Naive thymus-derived CD4-positive, alpha-beta T cell (primary cell): ENCODE measurements at places on chromosomes 1 and 21.

GRCh38 chr21:26534517-26534916 is 38.6 kb downstream of the CYYR1 start:
- DNase-seq = no peak

- peak; percentile 70 for DNase-seq
Observed at GRCh38 chr1:40665335-40666171, at the start of gene RIMS3. RIMS3 (minus strand) TSS chr1:40665682; CDS start chr1:40641925, 23,757 bp downstream.

- peak; percentile 76 for DNase-seq
Observed at GRCh38 chr1:9289090-9289534, 3.6 kb upstream of the SPSB1 start.

DNA sequence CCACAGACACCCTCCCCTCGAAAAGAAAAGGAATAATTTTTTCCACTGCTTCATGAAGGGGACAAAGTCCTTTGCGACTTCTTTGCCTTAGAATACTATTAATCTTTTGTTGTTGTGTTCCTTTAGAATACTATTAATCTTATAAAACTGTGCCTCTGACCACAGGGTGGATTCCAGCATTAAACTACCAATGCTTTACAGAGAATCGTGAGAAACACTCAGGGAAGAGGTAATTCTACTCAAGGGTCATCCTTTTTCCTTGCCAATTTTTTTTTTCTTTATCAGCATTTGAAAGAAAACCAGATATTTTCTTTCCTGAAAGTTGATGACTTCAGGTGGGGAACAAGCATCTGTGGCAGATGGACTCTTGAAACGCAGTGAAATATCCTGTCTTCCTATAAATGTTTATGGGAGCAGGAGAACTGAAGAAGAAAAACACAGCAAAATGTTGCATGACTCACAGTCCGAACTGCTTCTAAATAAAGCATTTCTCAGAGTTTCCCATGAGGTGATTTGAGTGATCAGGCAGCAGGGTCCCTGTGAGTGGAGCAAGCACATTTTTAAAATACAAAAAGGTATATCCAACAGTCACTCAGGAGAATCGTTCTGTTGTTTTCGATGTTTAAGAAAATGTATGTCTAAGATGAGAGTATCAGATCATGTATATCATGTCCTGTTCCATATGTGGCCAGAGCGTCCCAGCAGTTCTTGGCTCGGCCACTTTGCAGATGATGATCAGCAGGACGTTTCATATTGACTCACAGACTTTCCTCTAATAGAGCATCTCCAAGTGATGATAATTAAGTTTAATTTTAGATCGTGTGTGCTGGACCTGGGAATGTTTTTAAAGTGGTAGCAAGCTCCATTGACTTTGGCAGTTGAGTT is 154.2 kb upstream of the RUNX1 start:
- no peak for DNase-seq

DNA sequence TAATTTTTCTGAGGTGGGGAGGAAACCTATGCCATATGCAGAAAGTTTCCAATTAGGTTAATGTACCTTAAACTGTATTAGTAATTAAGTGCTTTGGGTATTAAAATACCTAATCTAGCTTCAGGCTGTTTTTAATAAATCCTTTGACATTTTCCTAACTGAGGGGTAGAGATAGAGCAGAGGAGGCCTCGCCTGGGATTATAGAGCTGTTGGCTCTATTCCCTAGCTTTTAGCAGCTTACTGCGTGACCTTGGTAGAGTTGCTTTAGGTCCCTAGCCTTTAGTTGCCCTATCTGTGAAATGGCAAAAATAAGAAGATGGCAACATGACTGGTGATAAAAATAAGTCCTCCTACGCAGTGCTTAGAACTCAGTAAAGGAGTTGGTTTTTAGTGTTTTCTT is 621.0 kb downstream of the LMO4 start:
- DNase-seq = no peak

DNA sequence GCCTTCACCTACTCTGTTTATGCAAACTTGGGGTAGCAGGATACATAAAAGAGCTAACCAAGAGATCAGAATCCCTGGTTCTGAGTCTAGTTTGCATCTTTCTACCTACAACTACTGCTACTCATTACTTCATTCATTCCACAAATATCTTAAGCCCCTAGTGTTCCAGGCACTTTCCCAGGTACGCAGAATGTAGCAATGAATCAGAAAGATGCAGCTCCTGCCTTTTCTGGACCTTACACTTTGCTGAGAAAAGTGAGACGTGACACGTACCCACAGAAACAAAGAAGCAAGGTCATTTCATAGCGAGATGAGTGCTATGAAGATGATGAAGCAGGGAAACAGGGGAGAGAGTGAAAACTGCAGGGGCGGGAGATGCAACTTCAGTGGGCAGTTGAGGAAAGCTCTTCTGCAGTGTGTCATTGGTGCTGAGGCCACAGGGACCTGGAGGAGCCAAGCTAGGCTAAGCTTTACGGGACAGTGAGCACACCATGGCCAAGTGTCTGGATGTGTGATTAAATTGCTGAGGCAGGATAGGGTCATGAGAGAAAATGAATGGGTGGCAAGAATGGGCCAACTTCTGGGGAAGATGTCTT is 167.9 kb downstream of the TNFSF18 start:
- DNase-seq = no peak

DNA sequence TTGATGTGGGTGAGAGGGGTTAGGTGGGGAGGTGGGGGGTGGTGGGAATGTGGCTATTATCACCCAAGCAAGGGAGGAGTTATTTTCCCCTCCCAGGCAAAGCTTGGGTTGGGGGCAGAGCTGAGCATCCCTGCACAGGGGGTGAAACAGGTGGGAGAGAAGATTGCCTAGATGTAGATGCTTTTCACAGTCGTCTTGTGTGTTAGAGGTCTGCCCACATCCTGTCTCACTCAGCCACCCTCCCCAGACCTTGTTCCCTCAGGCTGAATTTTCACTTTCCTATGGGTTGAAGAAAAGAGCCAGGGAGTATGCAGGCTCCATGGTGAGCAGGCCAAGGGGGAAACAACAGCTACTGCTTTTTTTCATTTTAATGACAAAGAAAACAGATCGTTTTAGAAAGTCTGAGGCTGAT is 223.5 kb downstream of the KIF26B start:
- peak; percentile 1 for DNase-seq
